ENCODE measurements at places on chromosomes 3 and 15.
A peak's percentile ranks its signal among the peaks of the same experiment; 100 is the strongest.

- DNase-seq: no peak
Observed at GRCh38 chr3:186890911-186891310, 39.4 kb upstream of the ST6GAL1 start.

- DNase-seq: peak; percentile 100
Observed at GRCh38 chr3:51941798-51942602, at the start of the genes PARP3 and RRP9. Gene PARP3 (plus strand): TSS chr3:51942363. CDS start chr3:51943356, 993 bp downstream. Gene RRP9 (minus strand): TSS chr3:51941904. CDS start chr3:51941867, 37 bp downstream.

DNA sequence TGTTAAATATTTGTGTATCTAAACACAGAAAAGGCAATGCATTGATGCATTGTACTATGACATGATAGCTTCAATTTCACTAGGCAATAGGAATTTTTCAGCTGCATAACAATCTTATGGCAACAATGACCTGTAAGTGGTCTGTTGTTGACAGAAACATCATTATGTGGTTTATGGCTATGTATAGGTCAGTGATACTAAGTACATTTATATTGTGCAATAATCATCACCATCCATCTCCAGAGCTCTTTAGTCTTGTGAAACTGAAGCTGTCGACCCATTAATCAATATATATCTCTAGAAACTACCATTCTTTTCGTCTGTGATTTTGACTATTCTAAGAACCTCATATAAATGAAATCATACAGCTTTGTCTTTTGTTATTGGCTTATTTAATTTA, 200.1 kb upstream of the ZNF717 start:
- no peak for DNase-seq

- no peak for DNase-seq
Observed at GRCh38 chr3:105938101-105938500, 69.3 kb upstream of the CBLB start.

- no peak for DNase-seq
Observed at GRCh38 chr3:12730506-12731242, 28.4 kb downstream of the TMEM40 start.

GRCh38 chr3:27666708-27667107, 55.4 kb downstream of the EOMES start:
- no peak for DNase-seq

- no peak for DNase-seq
Observed at GRCh38 chr3:126340596-126340942, 16.6 kb downstream of the KLF15 start.

All from activated naive CD8-positive, alpha-beta T cell treated with anti-CD3 and anti-CD28 coated beads for 36 hours (primary cell).